NCI-H345 (cell line): ENCODE measurements at places on chromosomes 7 and 10.

DNA sequence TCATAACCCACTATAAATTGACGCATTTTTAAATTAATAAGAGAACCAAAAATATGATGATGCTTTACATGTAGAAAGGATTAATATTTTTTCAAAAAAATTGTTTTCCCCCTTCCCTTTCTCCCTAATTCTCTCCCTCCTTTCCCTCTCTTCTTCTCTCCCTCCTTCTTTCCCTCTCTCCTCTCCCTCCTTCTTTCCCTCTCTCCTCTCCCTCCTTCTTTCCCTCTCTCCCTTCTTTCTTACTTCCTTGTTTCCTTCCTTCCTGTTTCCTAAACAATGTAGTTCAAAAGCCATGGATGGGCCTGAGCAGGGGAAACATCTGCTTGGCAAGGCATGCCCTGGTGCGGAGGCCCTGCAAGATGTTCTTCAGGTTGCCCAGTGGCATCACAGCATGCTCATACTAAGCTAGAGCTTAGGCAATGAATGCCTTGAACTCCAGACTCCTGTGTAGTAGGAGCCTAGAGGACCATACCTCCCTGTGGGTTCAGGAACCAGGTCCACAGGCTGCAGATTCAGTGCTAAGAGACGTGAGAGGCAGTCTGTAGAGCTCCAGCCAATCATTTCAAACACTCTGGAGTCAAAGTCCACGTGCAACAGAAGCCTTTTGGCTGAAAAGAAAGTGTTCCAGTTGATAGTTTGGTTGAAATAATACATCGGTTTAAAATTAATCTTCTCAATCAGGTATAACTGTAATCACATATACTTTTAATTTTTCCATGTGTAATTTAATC, 20.1 kb upstream of the MRPS17 start:
- DNase-seq, result no peak

DNA sequence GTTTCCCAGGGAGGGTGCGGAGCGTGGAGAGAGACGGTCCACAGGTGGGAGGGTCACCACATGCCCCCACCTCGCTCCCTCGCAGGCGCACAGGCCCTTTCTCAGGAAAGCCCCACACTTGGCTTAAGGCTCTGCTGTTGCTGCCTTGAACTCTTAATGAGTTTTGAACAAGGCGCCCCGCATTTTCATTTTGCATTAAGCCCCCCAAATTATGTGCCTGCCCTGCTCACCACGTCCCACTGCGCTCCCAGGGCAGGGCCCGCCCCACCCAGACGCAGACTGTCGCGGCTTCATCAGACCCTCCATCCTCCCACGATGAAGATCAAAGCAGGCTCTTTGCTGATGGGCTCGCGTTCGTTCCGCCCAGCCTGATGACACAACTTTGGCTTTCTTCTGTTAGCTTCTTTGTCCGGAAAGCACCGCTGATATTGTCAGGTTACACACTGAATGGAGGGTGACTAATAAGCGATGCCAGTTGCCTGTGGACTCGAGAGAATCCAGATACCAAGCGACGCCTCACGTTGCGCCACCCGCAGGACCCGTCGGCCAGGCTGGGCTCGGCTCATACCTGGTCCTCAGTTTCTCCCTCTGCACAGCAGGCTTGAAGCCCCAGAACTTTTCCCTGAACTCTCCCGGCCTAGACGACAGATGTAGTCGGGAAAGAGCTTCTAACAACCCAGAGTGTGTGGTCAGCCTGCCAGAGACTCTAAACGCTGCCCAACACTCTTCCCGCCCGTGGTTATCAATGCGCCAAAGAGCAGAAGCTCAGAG, 9.5 kb downstream of the CALML3 start:
- DNase-seq, result no peak

- no peak for DNase-seq
Observed at GRCh38 chr7:15558756-15559155, 3.1 kb downstream of the AGMO start.

- DNase-seq, result peak; percentile 49
Observed at GRCh38 chr10:35462491-35462934, 126.2 kb downstream of the CCNY start.

- no peak for DNase-seq
Observed at GRCh38 chr10:2128991-2129390, 391.7 kb upstream of the ADARB2 start.

DNA sequence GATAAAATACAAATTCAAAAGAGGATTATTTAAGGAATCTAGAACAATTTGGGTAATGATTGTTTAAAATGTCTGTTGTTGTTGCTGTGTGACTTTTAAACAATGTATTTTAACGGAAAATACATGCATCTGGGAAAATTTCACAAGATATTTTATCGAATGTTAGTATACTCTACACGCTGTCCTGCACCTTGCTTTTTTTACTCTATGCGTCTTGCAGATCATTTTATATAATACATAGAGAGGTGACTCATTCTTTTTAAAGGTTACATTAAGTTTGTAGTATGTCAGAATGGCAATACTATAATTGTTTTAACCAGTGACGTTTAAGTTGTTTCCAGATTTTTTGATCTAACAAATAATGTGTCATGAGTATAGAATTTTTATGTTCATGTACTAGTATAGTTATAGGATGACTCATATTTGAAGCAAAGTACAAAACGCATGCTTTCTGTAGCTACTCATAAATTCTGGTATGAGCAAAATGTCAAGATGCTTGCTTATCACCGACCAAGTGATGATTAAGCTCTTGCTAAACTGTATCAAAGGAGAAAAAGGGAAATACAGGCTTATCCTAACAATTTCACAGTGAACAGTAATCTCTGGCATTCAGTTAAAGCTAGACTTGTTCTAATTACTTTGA, 4.9 kb downstream of the DKK1 start:
- DNase-seq, result no peak

DNA sequence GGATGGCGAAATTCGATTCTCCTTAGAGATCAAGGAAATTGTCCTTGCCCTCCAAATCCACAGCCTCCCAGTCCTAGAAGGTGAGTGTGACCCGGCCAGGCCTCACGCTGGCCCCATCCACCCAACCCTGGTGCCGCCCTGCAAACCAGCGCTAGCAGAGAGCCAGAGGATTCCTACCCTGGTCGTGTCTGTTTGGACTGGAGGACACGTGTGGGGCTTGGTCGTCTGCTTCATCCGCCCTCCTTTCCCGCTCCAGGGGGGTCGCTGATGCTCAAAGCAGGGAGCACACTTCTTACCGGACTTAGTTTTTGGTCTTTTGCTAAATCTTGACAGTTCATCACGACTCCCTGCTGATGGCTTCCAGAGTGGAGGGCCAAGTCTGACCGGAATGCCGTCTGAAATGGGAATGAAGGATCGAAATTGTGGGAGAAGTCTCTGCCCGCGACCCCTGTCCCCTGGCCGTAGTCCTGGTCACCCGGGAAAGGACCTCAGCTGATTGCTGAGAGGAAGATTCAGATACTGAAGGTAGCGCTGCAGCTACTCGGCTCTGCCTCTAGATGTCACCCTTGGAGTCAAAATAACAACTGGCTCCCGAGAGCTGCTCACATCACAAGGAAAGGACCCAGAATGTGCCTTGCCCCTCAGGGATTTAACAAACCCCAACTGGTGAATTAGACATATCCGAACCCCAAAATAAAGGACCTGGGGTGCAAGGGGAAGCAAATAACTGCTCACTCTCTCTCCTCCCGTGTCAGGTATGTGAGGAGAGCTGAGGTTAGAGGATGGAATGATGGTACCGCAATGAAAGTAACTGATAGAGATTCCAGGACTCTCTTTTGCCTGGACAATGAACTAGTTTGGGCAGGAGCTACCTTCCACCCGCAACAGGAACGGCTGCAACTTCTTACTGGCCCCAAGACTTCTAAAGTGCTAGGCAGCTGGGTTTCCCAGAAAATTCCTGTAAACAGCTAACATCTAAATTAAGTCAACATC, 23.5 kb upstream of the ORC5 start:
- peak; percentile 64 for DNase-seq

DNA sequence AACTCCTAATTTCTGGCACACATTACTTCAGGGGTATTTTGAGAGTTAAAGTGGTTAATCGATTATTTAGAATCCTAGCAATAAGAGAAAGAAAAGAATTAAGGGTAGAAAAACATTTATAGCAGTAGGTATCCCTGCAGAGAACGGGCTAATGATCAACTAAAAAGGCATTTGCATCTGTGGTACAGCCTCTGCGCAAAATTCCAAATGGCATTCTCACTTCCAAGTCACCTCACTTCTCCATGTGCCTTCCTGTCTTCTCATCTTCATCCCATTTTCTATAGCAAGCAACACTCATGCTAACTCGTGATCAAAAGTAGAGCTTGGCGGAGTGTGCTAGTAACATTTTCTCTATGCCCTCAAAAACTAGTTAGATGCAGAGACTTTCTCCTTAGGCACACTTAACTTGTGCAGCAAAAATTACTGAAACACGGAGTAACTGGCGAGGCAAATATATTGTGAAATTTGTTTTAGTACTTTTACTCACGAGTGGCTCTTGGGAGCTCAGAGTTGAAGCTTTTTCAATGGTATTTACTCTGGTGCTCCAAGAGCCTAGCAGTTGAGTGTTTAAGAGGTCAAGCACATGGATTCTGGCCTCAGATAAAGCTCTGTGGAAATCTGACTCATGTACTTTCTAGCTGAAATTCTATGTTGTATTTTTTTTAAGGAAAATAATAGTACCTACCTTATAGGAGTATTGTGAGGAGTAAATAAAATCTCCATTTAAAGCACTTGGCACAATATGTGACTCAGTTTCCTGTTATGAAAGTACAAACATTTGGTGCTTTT, 65.1 kb downstream of the MET start:
- DNase-seq, result no peak

DNA sequence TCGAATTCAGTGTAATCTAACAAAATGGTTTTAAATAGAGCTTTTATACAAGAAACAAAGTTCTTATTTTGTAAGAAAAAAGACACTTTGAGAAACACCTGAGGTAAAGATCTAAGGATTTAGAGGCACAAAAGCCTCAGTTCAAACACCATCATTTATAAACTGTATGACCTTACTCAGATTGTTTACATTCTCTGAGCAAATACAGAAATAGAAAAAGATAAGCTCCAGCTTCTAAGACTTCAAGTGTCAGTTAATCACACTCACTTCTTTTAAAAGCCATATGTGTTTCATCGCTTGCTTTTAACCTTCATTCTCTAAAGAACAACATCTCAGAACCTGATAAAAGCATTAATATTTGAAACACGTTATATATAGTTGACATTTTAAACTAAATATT, 27.9 kb downstream of the CADPS2 start:
- DNase-seq, result peak; percentile 21

DNA sequence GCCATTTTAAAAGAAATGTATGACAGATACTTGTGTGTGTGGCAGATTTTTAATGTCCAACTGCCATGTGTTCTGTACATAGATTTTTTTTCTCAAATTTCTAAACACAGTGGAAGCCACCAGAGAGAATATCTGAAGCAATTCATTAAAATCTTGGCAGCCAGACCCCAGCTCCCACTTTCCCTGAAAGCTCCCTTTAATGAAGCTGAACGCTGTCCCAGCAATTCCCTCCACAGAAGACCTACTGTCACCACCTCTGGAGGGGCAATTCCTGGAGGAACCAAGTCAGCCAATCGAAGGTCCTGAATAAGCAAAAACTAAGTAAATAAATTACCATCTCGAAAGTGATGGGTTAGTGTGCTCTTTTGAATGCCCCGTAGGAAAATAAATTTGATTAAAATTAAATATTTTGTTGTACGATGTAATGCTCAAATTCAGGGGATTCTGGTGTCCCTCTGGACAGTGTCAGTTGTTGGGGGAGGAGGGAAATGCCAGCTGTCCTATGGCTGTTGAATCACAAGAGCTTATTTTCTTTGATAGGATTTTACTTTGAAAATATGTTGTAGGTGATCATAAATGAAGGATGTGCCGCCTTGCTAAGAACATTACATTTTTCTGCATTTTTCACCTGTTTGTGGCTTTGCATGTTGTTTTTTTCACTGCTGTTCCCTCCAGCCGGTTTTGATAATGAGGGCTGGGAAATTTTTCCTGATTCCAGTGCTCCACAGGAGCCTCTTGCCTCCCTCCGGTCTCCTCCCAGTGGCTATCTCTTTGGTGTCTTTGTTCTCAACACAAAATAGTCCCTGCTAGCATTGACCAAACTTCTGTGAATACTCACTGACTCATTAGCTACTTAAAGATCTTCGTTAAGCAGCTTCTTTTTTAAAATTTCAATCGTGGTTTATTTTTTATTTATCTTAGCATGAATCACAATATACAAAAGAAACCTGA, 9.2 kb upstream of the GSAP start:
- DNase-seq, result no peak

DNA sequence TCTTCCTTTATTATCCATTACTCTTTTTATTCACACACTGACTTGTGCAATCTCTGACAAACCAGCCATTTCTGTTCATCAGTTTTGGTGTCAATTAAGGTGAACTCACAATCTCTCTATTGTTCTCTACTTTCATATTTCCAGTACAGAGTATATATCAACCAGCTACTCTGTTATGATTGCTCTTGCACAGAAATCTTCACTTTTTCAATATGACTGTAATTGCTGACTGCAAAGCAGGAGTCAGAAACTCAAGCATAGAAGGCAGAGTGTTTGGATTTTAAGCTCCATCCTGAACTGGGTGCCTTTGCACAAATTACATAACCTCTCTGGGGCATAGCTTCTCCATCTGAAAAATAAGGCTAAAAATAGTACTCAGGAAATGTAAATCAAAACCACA, 1042.0 kb downstream of the GRM8 start:
- DNase-seq, result no peak

DNA sequence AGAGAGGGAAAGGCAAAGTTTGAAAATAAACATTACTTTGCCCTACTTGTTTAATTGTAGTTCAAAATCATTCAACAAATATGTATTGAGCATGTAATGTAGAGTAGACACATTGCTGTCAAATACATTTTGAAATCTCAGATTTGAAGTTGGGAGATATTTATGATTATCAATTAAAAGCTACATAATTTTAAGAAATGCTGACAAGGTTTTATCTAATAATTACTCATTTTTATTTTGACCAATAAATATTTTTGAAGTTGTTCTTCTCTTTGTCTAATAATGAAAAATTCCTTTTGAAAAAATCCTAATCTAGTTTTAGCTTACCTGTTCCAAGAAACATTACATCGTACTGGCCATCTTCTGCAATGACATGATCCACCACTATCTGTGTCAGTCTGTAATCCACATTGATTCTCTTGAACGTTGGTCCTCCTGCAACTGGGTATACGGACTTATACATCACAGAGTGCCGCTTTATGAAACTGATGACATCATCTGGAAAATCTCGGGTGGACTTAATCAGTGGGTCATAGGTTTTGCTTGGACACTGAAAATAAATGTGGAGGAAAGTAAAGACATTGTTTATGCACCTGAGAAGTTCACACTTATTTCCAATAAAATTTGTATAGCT, 164.7 kb downstream of the SEMA3D start:
- no peak for DNase-seq
